Neural progenitor cell (in vitro differentiated cells): ENCODE measurements at places on chromosomes 2 and 18. TPM values are rescaled to one million over a fixed set of nuclear protein-coding genes. Genes with fewer than 3 reads are reported as not detected.

TUBA4B gene
- not detected in 2 replicates for total RNA-seq

COL4A3 gene
- total RNA-seq, result not detected in 2 replicates

MGAT4A gene
- total RNA-seq, result 6.1 and 8.0 TPM in 2 replicates

FOXD4L1 gene
- 0.12 TPM in 1 of 2 replicates, not detected in the other for total RNA-seq

ZBTB7C gene
- 0.15 and 2.3 TPM in 2 replicates for total RNA-seq

KCNE4 gene
- not detected in 2 replicates for total RNA-seq

ORMDL1 gene
- 98.8 and 171 TPM in 2 replicates for total RNA-seq

- no peak for DNase-seq
Observed at GRCh38 chr2:79711098-79711497, 198.2 kb downstream of the CTNNA2 start.

DNA sequence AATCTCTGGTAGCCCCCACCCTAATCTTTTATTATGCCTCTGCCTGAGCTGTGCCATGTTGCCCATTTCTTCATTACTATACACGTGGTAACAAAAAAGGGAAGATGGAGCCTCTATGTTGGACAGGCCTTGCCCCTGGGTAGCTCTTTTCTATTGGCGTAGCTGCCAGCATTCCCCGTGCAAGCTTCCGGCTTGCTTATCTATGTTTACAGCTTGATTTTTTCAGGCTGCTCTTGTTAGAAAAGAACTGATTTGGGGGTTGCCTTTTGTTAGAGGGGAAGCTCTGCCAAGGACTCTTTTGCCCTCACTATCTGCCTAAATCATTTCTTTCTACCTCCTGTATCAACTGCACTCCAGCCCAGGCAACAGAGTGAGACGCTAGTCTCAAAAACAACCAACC lies 45.5 kb upstream of the ZSWIM2 start:
- no peak for DNase-seq

- DNase-seq, result peak; percentile 11
Observed at GRCh38 chr18:56977309-56977708, 169.6 kb upstream of the BOD1L2 start.

DNA sequence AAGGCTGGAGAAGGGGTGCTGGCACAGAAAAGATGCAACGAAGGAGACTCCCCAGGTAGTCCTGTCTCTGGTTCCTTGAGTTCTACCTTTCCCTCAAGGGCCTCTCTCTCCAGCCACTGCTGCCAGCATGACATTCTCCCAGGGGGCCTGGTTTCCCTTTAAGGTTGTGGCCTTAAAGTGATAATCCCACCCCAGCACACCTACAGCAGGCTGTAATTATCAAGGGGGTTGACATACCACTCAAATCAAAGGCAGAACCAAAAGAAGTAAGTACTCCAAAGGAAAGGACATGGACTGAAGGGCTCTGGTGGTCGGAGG lies 127.4 kb upstream of the MSH6 start:
- DNase-seq, result no peak

DNA sequence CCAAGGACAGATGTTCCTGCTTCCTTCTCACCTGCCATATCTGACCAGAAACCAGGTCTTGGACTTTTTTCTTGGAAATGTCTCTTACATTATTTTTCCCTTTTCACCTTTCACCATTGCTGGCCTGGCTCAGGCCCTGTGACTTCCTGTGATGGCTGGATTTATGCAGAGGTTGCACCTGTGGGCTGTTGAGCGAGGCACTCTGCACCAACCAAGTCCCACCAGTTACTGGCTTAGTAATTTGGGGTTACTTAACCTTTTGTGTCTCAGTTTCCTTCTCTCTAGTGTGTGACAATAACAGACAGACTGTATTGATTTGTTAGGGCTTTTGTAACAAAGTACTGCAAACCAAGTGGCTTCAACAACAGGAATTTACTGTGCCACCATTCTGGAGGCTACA lies 110.0 kb downstream of the INSIG2 start:
- DNase-seq, result no peak

DNA sequence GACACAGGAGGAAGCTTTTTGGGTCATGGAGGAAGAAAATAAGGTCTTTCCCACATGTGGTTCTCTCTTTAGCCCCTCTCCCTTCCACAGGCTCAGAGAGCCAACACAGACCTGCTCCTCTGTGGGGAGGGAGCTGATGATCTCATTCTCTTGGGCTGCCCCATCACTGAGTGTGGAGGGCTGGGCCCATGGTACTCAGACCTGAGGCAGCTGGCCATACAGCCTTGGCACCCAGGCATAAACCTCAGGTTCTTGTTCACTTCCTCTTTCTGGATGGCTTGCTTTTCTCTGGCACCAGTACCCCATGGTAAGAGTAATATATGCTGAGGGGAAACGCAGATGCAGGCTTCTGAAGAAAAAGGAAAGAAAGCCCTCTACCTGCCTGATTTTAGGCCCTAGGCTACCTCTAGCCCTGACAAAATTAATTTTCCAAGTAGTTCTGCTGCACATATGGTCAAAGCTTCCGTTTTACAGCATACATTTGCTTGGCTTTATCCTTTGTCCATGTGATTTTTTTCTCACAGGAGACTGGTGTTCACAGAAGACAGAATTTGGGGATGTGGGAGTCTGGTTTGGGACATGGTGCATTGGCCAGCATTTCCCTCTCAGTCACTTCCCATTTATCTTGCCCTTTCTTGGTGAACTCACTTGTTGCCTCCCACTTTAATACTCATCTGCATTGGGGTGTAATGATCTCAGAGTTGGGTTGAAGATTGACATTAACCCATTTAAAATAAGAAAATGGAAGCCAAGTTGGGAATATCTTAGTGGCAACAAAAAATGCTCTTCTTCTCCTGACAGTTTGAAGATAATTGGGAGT lies 11.1 kb downstream of the DHRS9 start:
- DNase-seq, result no peak

DNA sequence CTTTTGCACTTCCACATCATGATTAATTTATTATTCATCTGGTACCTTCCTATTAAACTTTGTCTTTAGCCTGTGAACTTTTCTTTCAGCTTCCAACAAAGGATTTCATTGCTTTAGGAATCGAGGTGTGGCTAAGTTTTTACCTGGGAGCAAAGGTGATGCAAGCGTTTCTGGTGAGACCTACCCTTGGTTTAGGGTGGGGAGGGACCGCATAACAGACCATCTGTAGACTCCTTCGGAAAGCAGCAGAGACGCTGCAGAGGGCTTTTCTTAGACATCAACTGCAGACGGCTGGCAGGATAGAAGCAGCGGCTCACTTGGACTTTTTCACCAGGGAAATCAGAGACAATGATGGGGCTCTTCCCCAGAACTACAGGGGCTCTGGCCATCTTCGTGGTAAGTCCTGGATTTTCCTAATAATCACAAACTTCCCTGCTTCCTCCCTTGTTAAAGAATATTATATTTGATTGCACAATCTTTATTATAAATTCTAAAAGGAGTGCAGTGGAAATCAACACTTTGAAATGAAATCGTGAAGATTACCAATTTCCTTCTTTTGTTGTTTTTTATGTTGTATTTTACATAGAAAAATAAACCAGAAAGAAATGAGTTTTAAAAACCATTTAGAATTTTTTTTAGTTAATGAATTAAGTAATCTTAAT lies at the start of gene DSG3:
Gene DSG3 (plus strand): TSS at position 212 of the 662 bp plus-strand sequence. CDS start 137 bp downstream, at position 349.
- DNase-seq, result peak; percentile 9

GRCh38 chr2:134433979-134434378 lies 180.1 kb downstream of the MGAT5 start:
- DNase-seq, result no peak

DNA sequence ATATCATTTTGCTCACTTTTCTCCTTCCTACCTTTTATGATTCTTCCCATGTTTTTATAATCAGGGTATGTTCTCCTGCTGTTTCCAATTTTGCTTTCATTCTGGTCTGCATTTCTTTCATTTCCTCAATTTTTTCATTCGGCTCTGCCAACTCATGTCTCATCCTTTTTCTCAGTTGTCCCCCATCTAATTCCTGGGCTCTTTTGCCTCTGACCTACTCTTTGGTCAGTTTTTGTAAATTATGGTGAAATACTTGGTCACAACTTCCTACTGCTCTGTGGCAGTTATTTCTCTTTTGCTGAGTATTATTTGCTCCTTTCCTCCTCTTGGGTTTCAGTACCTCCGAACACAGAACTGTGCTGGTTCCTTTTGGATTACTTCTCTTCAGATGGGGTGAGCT lies 27.5 kb downstream of the MYO7B start:
- no peak for DNase-seq

DNA sequence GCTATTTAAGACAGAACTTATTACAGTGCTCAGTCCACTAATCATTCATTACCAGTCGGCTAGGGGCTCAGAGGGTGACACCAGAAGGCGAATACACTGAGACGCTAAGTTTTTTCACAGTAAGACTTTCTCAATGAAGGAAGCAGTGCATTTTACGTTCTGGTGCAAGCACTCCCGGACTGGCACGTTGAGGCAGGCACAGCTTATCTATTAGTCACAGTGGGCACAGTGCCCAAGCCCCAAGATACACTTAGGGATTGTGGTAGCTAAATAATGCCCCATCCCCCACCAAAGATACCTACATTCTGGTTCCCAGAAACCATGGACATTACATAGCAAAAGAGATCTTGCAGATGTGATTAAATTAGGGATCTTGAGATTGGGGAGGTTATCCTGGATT lies 32.6 kb upstream of the BCL11A start:
- no peak for DNase-seq

DNA sequence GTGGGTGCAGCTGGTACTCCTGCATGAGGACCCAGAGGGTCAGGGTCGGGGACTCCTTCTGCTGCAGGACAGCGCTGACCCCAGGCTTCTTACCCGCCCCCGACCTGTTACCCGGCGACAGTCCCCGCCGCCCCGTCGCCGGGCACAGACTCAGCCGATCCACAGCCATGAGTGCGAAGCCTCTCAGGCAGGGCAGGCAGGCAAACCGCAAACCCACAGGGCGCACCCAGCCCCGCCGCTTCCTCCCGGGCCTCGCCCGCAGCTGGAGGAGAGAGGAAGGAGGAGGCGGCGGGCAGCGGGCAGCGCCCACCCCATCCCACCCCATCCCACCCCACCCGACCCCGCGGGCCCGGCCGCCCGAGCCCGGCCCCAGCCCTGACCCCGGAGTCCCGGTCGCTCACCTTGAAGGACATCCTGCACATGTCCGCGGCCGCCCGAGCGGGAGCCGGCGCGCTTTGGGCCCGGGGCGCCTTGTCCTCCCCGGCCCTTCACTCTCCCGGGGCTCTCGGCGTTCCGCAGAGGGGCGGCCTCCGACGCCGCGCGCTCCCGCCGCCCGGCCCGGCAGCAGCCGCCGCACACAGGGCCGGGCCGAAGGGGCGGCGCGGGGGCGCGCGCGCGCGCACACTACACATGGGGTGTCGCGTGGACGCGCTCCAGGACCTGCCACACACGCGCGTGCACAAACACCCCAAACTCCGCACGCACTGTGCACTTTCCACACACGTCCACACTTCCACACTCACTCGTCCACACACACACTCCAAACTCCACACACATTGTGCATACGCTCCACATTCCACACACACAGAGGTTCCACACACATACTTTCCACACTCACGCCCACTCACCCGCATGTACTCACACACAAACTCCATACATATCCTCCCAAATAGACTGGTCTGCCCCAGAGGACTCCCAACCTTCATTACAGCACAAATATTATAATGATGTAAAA lies at the start of gene ANKRD29:
Gene ANKRD29 (minus strand): TSS at position 603 of the 955 bp plus-strand sequence. CDS start 181 bp downstream, at position 422.
- peak; percentile 81 for DNase-seq

GRCh38 chr2:74024216-74024615 lies 39.5 kb downstream of the TET3 start:
- DNase-seq, result no peak

GRCh38 chr2:1798115-1798784 lies 53.9 kb upstream of the PXDN start:
- DNase-seq, result no peak
